ENCODE measurements at places on chromosomes 3 and 15. TPM values are rescaled to one million over a fixed set of nuclear protein-coding genes. Genes with fewer than 3 reads are reported as not detected.
A peak's percentile ranks its signal among the peaks of the same experiment; 100 is the strongest.

The NUSAP1 gene
- 21.3 TPM for total RNA-seq

The CDHR4 gene
- total RNA-seq = 0.09 TPM

The MUC4 gene
- total RNA-seq = not detected

The KLF13 gene
- total RNA-seq = 40.4 TPM

The C2CD4A gene
- not detected for total RNA-seq

The MYLK gene
- total RNA-seq = 74.7 TPM

The CCDC174 gene
- 40.5 TPM for total RNA-seq

The OCA2 gene
- total RNA-seq = not detected

The MAN2C1 gene
- 92.6 TPM for total RNA-seq

The GHSR gene
- not detected for total RNA-seq

The IMPG2 gene
- 0.65 TPM for total RNA-seq

The ZIC4 gene
- not detected for total RNA-seq

The SLC22A13 gene
- total RNA-seq = 0.45 TPM

GRCh38 chr15:88401996-88402656 is 65.1 kb downstream of the MRPL46 start:
- peak; percentile 17 for DNase-seq

DNA sequence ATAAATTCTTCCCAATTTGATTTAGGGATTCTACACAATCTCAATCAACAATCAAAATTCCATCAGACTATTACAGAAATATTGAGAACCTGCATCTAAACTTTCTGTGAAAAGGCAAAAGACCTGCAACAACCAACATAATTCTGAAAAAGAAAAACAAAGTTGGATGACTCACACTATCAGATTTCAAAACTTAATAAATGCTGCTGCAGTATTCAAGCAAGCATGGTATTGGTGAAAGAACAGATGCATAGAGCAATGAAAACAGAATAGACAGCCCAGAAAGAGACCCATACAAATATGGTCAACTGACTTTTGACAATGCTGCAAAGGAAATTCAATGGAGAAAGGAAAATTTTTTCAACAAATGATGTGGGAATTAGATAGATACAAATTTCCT is 477.1 kb upstream of the NR2F2 start:
- DNase-seq = no peak

DNA sequence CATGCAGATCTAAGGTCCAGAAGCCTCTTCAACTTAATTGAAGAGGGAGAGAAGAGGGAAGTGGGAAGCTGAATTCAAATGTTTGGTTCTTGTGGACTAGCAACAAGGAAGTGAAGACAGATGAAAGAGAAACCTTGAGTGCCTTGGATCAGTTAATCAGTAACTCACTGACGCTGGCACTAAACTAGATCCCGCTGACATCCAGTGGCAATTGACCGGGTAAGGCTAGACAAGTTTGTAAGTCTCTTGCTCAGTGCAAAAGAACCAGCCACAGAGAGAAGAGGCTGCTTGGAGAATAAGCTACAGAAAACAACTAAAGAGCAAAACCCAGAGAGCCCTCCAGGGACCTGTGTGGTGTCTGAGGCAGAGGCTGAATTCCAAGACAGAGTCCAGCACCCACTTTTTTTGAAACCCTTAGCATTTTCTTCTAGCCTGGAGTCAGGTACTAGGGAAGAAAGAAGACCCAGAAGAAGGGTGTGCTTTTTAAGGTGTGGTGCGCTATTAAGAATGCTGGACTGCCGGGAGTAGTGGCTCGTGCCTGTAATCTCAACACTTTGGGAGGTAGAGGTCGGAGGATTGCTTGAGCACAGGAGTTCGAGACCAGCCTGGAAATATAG is 6.9 kb downstream of the PLCH1 start:
- DNase-seq = no peak

GRCh38 chr15:44541282-44541958 is 4.5 kb downstream of the EIF3J start:
- peak; percentile 93 for DNase-seq

DNA sequence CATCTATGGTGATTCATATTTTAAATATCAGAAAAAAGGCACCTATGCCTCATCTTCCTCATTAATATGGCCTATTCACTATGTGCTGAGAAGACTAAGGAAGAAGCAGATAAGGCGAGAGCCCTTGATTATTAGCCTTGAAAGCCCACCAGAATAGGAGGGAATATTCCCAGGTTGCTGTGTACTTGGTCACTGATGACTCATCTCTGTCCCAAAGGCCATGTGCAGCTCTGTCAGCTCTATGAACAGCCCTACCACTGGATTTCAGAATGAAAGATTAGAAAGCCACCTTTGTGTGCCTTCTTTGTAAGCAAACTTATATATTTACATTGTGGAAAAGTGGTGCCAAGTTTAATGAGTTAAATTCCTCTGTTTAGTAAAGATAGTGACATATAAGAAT is 211.5 kb downstream of the NFKBIZ start:
- DNase-seq = no peak

DNA sequence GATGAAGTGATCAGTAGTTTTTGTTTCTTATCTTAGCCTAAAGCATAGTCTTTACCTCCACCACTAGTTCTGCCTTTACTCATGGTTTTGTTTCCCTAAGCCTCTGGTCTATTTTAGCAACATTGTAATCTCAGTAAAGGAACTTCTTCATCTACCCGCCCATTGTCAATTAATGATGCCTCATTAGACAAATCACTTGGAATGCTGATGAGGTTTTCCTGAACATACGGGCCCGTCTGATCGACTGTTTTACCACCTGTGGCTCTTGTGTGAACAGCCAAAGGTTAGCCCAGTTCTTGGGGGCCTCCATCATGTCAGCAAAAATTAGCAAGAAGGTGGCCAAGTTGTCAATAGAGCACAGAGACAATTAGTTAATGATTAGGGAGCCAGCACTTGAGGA is 470.1 kb upstream of the ARRDC4 start:
- no peak for DNase-seq

GRCh38 chr15:66737243-66738010 is 35.4 kb downstream of the SMAD6 start:
- no peak for DNase-seq

- DNase-seq = no peak
These were observed 4.5 kb downstream of the MYD88 start for GRCh38 chr3:38142959-38143358.

GRCh38 chr3:37224879-37225278 is 50.5 kb upstream of the LRRFIP2 start:
- no peak for DNase-seq

DNA sequence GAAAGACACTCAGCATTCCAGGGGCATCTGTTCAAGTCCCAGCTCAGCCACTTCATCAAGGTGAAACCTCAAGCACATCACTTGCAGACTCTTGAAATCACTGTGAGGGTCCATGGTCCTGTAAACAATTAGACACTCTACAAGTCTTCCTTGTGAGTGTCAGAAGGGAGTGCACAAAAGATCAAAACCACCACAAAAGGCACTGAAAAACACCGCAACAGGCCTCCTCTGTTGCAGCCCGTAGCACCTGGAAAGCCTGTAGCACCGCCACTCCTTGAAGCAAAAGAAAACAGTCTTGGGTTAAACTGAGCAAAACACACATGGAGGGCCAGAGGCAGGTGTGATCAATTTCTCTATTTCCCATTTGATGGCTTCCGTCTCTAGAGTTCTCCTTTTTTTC is 63.8 kb upstream of the SNRK start:
- no peak for DNase-seq

GRCh38 chr15:69798481-69799250 is 299.1 kb downstream of the TLE3 start:
- peak; percentile 17 for DNase-seq

DNA sequence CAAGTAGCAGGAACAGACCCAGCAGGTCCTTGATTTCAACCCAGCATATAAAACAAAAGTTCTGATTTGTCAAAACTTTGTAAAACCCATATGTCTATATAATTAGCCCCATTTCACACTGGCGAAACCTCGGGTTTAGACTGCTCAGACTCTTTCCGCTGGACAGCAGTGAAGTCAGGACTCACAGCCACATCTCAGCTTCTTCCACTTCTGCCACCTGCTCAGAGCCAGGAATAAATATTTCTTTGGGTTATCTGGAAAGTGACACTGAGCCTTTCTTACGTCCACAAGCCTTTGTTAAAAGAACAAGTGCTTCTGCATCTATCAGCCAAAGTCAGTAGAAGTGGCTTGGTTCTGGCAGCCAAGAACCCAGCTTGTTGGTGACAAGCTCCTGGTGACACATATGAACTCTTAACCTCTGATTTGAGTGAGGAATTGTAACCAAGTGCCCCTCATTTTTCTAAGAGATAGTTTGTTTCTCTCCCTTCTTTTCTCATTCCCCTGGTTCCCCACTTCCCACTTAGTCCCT is 118.1 kb upstream of the CHD2 start:
- DNase-seq = no peak

DNA sequence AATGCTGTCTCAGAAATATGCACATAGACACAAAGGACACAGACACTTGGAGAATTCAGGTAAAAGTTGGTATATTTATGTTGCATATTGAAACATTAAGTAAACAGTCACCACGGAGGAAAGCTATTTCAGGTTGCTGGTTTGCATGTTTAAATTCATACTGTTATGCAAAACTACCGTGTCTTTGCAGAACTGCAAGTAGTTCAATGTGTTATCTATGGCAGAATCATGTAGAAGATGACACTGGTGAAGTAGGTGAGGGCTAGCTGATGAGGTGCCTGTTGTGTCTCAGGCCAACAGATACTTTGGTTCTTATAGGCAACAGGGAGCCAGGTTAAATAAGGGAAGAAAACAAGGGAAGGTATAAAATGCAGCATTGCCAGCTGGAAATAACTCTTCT is 511.3 kb downstream of the DIPK2A start:
- no peak for DNase-seq

DNA sequence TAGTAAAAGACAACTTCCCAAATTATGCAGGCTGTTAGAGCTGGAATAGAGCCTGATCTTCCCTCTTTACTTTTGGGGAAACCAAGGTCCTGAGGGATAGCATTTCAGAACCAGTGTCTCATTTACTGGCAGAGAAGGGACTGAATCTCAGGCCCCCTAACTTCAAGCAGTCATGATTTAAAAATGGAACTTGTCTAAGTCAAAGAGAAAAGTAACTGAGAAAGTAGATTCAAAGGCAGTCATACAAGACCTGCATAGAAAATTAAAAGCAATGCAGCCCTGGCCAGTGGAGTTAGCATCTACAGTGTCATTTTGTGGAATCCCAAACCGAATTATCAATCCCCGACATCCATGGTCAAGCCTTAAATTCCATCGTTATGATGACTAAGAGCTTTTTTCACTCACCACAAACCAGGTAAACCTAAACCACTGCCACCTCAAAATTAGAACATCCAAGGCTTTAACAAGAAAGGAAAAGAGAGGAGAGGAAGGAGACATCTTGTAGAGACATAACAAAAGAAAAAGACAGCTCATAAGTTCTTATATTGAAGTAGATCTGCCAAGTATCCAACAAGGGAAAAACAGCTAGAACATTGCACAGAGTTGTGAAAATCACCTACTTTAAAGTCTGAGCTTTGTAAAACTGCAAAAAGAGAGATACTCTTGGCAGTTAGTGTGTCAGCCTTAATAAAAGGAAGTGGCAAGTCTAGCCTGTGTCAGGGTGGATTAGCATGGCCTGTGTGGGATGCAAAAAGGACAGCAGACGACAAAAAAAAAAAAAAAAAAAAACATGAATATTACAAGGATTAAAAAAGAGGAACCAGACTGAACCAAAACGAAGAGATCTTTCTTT is 54.1 kb upstream of the CCR2 start:
- no peak for DNase-seq

- no peak for DNase-seq
These were observed 326.2 kb downstream of the TUSC7 start for GRCh38 chr3:117035745-117036144.

DNA sequence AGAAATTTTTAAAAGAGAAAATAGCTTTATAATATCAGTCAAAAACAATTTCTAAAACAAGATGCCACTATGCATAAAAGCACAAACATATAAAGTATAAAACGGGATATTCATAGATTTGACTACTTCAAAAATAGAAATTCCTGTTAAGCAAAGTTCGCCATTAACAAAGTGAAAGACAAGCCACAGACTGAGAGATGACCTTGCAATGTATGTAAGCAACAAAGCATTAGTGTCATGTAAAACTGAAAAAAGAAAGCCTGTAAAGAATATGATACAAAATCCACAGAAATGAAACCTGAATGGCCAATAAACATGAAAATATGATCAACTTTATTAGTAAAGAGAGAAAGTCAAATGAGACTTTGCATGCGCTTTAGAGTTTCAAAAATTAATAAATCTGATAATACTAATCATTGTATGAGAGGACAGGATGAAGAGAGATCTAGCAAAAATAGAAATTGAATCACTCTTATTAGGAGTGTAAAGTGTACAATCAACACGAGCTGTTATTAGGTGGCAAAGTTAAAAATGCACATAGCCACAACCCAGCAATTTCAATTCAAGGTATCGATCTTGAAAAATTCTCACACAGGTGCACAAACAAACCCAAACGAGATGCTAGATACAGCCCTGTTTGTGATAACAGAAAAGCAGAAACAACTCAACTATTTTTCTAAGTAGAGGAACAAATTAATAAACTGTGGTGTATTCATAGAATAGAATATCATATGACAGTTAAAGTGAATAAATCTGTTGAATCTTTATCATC is 173.6 kb downstream of the MECOM start:
- DNase-seq = no peak

DNA sequence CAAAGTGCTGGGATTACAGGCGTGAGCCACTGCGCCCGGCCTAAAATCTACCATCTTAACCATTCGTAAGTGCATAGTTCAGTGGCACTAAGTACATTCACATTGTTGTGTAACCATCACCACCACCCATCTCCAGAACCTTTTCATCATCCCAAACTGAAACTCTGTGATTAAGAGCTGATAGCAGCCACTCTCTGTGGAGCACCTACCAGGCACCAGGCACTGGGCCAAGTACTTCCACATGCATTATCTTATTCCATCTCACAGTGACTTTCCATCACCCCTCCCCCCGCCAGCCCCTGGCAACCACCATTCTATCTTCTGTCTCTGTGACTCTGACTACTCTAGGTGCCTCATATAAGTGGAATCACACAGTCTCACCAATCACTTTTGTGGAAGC is 2.3 kb upstream of the INSYN1 start:
- no peak for DNase-seq

- peak; percentile 12 for DNase-seq
These were observed 75.2 kb downstream of the ESYT3 start for GRCh38 chr3:138509586-138509985.

DNA sequence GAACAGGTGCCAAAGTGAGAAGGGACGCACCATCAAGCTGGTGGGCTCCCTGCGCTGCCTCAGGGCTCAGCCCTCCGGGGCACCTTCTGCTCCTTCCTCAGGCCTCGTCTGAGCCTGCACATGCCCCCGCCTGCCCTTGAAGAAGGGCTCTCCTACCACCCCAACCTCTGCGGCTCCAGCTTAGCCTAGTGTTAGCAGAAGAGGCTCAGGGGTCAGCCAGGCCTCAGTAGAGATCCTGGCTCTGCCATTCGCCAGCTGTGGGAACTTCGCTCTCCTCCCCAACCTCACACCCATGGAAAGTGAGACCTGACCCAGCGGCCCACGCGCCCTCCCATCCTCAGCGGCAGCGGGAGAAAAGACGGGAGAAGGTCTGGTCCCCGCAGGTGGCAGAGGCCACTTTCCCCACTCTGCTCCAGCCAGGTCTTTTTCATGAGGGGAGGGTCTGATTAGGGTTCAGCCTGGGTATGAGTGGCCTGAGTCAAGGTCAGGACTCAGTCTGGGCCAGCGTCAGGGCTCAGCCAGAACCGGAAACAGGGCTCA is 8.2 kb downstream of the GRIP2 start:
- DNase-seq = no peak

GRCh38 chr3:180430896-180431295 is 171.1 kb upstream of the TTC14 start:
- no peak for DNase-seq
